Aortic smooth muscle cell (primary cell): ENCODE measurements at places on chromosomes 11 and 22. TPM values are rescaled to one million over a fixed set of nuclear protein-coding genes. Genes with fewer than 3 reads are reported as not detected.

MUC2 gene
- total RNA-seq = not detected in 2 replicates

CEP164 gene
- 26.7 and 27.7 TPM in 2 replicates for total RNA-seq

CHADL gene
- total RNA-seq = 0.66 and 0.81 TPM in 2 replicates

PKDREJ gene
- total RNA-seq = under 0.01 and 0.06 TPM in 2 replicates

PANX3 gene
- not detected in 2 replicates for total RNA-seq

AQP11 gene
- total RNA-seq = 0.40 and 0.56 TPM in 2 replicates
